Kidney epithelial cell (primary cell): ENCODE measurements at places on chromosomes 13 and 19. TPM values are rescaled to one million over a fixed set of nuclear protein-coding genes. Genes with fewer than 3 reads are reported as not detected.
A peak's percentile ranks its signal among the peaks of the same experiment; 100 is the strongest.

DNA sequence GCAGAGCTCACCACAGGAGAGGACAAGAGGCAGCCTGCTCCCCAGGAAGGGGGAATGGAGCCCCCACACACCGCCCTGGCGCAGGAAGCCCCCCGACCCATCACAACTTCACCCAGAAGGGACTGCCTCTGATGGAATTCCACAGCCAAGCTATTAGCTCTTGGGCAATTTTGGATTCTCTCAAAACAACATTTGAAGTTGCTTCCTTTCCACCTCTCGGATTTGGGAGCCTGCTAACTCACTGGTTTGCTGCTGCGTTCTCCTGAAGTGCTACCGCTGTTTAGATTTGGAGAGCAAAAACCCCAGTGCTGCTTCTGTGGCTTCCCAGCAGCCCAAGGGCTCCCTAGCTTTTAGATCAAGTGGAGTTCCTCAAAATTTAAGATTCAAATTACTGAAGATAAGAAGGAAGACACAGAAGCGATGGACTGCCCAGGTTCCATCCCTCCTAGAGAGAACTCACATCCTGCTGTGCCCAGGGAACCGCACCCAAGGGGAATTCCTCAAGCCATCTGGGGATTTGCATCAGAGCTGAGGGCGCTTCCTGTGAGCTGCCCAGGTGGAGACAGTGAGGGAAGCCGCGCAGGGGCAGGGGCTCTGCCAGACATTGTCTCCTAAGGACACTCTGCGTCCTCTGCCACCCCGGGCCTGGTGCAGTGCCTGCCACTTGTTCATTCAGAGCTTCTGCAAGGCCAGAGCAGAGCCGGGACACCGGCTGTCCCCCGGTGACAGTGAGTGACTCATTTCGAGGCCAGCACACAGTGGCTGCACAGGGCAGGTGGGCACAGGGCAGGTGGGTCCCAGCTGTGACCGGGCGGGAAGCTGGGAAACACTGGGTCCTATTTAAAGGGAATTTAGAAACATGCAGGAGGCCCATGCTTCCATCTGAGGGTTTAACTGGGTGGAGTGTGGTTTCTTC is 45.5 kb downstream of the COL4A1 start:
- no peak for DNase-seq

GRCh38 chr13:31891472-31891871 is 140.1 kb upstream of the FRY start:
- peak; percentile 35 for DNase-seq

GRCh38 chr13:109387471-109387870 is 398.9 kb downstream of the IRS2 start:
- no peak for DNase-seq

GRCh38 chr13:35744144-35744543 is 267.7 kb upstream of the MAB21L1 start:
- DNase-seq: no peak

ARRDC5 gene
- total RNA-seq: not detected in 2 replicates

MBOAT7 gene
- total RNA-seq: 107 and 111 TPM in 2 replicates

DNA sequence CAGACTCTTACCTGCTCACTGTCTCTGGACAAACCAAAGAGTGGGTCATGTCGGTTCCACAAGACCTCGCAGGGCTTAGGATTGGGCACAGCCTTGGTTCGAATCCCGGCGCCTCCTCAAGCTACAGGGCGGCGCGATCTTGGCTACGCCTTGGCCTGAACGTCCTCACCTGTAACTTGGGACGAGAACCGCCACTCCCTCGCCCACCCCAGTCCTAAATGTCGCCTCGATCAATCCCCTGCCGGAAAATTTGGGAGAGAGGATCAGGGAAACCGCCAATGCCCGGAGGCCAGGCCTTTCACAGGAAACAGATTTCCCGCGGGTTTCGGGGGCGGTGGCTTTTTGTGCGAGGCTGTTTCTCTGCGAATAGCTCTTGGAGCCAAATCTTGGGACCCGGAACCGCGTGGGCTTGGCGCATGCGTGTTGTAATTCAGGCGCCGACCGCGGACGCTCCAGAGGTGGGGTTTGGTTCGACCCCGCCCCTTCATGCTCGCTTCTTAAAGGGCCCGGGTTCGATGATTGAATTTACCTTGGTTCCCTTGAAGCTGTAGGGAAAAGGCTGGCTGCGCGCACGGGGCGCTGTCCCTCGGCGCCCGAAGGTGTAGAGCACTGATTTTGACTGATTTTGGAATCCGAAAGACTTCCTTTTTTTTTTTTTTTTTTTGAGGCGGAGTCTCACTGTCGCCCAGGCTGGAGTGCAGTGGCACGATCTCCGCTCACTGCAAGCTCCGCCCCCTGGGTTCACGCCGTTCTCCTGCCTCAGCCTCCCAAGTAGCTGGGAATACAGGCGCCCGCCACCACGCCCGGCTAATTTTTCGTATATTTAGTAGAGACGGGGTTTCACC is at the start of gene NR2C2AP:
TSS of gene NR2C2AP (minus strand) at position 403 of the 845 bp plus-strand sequence. CDS start at position 49, 354 bp downstream.
- peak; percentile 61 for DNase-seq

OR7C1 gene
- not detected in 2 replicates for total RNA-seq

GRCh38 chr19:30807278-30807677 is 435.1 kb downstream of the ZNF536 start:
- DNase-seq: no peak

DNA sequence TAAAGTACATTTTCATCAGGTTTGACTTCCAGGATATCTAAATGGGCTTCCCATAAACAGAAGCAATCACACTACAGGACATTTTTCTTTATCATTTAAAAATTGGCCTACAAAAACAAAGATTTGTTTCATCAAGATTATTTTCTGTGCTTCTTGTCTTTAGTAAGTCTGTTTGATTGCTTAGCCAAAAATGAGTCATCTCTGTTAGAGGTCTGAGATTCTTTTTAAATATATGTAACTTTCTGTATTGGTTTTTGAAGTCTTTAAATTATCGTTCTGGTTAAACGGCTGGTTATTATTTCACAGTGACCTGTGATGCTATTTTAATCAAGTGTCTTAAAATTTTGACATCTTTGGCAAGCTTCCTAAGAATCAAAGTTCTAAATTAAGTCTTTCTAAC is 62.7 kb downstream of the SLITRK1 start:
- DNase-seq: no peak

DNA sequence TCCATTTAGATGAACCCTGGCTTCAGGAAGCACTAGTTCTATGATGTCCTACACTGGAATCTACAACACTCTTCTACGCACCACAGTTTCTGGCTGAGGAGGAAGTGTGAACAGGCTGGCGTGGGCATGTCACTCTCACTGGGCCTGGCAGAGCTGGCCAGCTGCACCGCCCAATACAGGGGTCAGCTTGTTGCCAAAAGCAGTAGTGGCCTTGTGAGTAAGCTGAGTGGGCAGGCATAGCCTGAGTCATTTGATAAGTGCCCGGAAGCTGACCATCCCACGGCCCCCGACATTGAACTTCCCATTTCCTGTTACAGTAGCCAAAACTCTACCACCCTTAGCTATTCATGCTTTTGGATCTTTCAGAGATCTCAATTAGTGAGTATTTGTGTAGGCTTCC is 240.9 kb upstream of the SERP2 start:
- DNase-seq: no peak

DNA sequence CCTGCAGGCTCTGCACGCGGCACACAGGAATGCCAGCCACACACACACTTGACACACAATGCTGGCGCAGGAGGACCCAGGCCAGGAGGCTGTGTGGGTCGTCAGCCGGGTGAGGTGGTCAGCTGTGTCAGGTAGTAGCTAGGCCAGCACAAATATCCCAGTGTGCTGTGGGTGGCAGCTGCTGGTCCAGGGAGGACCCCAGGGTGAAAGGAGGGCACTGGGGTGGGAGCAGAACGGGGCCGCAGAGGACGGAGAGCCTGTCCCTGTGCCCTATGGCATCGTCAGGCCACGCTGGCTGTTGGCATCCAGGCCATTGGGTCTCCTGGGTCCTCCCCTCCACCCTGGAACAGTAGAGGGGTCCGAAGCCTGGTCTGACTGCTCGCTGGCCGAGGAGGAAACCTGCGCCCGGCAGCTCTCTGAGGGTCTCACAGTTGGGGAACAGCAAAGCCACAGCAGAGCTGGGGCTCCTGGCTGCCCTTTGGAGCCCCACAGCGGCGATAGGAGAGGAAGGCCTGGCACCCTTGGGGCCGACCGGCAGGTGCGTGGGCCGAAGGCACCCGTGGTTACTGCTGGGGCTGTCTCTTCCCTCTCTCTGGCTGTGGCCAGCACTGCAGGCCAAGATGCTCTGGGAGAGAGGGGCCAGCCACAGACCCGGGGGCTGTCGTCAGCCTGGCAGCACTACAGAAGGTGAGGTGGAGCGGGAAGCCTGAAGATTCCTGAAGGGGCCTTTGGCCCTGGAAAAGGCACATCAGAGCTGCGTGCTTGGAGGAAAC is 27.3 kb downstream of the C13orf46 start:
- no peak for DNase-seq

FCGBP gene
- 0.17 and 0.89 TPM in 2 replicates for total RNA-seq

PSG1 gene
- not detected in 2 replicates for total RNA-seq

DNA sequence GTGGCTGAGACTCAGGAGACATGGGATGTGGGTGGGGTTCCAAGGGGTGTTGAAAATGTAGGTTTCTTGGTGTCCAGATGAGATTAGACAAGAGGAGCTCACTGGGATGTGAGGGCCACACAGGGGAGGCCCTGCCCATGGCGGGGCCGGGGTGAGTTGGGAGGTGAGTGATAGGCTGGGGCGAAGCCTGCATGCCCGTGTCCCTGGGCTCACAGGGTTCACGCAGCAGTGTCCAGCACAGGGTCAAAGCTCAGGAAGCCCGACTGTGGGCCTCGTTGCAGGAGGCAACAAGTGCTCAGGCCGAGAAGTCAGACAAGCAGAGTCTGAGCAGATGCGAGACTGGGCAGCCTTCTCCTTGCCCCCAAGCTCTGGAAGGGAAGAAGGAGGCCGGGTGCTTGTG is 27.2 kb downstream of the CCDC8 start:
- DNase-seq: no peak

ACP5 gene
- total RNA-seq: 23.4 and 24.8 TPM in 2 replicates

DNA sequence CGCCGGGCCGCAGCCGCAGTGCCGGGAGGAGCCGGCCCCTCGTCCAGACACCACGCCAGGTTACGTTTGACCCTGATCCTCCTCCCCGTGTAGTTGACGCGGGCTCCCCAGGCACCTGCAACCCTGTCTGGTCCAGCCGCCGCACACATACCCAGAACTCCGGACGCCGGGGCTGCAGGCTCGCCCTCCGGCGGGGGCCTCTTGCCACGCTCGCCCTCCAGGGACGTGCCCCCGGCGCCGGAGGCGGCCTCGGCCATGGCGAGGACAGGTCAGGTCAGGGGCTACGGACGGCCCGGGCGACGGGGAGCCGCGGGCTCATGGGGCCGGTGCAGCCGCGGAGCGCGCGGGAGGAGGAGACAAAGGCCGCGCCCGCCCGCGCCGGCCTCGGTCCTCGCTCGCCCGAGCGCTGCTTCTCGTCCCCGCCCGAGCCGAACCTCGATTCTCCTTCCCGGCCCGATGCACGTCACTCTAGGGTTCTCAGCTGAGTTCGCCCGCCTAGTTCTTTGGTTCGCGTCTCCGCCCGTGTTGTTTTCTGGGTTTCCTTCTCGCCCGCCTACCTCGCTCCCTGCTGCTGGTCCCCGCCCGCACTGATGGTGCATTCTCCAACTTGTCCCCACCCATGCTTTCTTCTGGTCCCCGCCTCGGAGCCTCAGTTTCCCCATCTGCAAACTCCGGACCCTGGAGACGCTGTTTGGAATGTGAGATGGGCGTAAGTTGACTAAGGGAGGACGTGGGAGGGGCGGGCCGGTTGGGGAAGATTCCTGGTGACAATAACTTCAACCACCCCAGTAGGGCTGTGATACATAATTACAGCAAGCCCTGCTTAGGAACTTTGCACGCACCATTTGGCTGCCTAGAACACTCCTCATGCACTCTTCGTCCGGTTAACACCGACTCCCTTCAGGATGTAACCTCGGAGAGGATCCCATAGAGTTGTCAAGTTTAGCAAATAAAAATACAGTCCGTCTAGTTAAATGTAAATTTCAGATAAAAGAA is at the start of gene ANO8:
TSS of gene ANO8 (minus strand) at position 442 of the 996 bp plus-strand sequence. CDS start at position 257, 185 bp downstream.
- peak; percentile 76 for DNase-seq

PRPF31 gene
- total RNA-seq: 56.8 and 68.3 TPM in 2 replicates

ERICH6B gene
- not detected in 2 replicates for total RNA-seq

SBK3 gene
- total RNA-seq: 0.33 TPM in 1 of 2 replicates, not detected in the other

PALM gene
- total RNA-seq: 42.8 and 49.8 TPM in 2 replicates

MISP gene
- total RNA-seq: 45.6 and 52.4 TPM in 2 replicates

UBE2L5 gene
- not detected in 2 replicates for total RNA-seq

- no peak for DNase-seq
Measured at GRCh38 chr13:97298816-97299215, 76.7 kb downstream of the MBNL2 start.

DNA sequence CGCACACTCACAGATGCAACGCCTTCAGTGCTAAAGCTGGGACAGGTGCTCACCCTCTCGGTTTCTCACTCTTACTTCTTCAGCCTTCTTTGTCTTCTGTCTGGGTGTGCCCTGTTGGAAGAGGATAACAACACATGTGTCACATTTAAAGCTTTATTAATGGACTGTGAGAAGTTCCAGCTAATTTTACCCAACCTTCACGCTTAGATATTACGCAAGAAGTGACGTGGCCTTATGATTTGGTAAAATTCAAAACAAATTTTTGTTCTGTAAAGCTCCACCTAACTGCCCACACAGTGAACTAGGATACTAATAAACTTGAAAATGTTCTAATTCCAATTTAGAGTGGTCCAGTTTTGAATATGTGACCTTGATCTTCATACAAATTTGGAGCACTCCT is 66.7 kb upstream of the LRCH1 start:
- no peak for DNase-seq

GRCh38 chr13:35475212-35475959 is 1.1 kb downstream of the MAB21L1 start:
- DNase-seq: no peak

GRCh38 chr13:52112591-52112990 is 16.3 kb downstream of the NEK5 start:
- DNase-seq: no peak

- DNase-seq: no peak
Measured at GRCh38 chr19:13104360-13104847, 1.7 kb upstream of the LYL1 start.

PSG7 gene
- total RNA-seq: not detected in 2 replicates

NHLRC3 gene
- total RNA-seq: 15.7 and 17.8 TPM in 2 replicates

DNA sequence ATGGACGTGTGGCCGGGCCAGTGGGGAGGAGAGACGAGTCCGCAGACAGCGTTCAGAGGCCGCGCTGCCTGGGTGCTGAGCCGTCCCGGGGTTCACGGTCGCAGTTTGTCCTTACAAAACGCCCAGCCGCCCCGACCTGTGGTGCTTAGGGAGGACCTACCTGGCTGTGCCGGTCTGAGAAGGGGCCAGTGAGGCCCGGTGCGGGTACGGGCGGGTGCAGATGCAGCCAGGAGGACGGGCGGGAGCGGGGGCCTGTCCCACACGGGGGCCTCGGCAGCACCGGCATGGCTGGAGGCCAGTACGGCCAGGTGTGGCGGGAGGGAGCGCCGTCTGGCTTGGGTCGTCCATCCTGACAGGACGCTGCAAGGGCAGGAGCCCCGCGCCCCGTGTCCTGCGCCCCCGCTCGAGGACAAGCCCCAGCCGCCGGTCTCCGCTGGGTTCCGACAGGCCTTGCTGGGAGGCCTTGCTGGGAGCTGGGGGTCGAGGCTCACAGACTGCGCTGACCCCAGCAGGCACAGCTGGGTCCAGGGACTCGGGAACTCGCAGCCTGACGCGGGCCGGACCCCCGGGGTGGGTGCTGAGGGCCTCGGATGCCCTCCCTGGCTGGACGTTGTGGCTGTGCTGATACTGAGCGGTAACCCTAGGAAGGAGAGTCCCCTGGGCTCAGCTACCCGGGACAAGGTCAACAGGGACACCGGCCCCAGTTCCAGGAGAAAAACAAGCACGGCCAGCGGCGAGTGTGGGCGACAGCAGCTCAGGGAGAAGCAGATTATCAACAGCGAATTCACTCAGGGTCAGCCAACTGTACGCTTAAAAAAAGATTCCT is 5.3 kb upstream of the PROZ start:
- no peak for DNase-seq

- DNase-seq: no peak
Measured at GRCh38 chr19:1151037-1151724, 22.9 kb downstream of the SBNO2 start.
